ENCODE measurements at places on chromosomes 13 and 19.

- DNase-seq = no peak
These were observed 6.8 kb upstream of the ZNF765 start for GRCh38 chr19:53388168-53388567.

DNA sequence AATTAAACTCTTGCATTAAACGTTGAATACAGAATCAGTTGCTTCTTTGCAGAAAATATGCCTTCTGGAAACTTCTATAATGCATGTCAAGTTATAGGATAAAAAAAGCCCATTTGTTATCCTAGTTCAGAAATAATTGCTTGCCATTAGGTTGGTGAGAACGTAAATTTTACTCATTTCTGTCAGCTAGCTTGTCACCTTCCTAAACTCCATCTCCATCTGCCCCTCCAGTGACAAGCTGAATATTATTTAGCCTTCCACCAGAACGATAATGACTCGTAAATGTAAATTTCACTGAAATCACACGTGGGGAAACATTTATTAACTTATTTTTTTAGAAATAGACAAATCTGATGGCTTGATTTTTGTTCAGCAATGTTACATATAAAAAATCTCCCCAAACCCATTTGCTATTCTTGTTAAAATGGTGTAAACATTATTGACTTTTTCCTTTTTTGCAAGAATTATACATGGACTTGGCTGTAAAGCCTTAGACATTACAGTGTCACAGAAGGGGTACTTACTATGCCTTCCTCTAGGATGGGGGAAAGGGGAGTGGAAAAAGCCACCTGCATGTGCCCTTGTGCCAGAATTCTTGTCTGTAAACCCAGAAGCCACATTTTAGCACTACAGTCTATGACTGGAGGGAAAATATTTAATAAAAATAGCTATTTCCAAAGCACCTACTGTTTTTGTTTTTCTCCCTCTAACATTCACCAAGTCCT, 326.8 kb downstream of the OXGR1 start:
- no peak for DNase-seq

DNA sequence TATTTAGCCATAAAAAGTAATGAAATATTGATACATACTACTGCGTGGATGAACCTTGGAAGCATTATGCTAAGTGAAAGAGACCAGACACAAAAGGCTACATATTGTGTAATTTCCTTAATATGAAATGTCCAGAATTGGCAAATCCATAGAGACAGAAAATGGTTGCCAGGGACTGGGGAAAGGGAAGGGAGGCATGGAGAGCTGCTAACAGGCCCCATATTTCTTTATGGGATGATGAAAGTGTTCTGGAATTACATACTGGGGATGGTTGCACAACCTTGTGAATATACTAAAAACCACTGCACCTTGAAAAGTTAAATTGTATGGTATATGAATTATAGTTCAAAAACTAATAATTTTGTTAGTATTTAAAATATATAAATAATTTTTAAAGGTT, 3.6 kb downstream of the IFT88 start:
- DNase-seq = no peak

DNA sequence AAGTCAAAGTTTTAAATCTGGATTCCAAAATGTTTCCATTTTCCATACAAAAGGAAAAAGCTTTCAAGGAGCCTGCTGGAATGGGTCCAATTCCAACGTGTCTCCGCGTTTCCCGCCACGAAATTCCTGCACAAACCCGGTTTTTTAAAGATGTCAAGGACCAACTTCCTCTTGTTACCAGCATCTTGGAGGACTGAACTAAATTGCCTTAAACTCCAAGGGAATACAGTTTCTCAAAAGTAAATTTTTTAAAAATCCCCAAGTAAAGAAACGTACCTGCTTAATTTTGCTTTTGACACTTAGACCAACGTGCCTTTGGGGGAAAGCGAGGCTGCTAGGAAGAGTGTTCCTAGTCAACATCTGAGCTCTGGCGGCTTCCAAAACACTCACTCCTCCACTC, 12.3 kb upstream of the SOX1 start:
- no peak for DNase-seq

GRCh38 chr13:40671956-40672764, 5.7 kb upstream of the FOXO1 start:
- DNase-seq = no peak

DNA sequence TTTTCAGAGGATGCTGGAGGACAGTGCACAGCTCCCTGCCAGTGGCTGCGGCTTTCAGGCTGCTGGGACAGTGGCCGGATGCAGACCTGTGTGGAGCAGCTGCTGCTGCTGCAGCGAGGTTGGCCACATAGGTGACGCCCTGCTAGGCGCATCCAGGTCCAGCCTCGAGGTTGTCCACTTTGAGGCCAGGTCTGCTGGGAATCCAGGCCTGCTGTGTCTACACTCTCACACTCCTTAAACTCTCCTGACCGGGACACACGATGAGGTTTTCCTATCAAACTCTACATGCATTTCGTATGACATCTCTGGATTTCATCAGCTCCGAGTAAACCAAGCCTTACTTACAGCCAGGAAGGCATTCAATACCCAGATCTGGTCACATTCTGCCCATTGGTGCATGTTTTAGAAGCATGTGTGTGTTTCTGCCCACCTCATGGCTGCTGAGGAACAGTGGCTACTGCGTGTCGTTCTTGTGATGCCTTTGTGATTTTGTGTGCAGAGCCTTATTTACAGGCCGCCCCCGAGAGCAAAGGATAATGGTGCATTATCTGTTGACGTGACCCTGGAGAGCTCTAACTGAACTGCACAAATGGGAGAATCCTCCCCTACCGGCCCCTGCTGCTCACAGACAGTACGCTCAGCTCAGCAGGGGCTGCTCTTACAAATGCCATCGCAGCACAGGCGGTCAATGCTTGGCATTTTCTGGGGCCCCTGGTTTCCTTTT, 12.3 kb upstream of the MCF2L start:
- DNase-seq = no peak

DNA sequence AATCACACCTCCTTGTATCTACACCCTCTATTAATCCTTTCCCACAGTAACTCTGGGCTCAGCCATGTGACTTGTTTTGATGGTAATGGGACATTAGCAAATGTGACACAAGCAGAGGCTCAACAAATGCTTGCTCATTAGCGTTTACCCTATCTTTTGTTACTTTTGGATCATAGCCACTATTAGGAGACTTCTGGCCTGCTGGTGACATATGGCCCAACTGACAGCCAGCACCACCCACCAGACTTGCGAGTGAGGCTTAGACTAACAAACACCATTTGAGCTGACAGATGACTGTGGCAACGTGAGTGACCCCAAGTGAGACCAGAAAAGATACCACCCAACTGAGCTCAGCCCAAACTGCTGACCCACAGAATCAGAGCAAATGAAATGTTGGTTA, 154.1 kb downstream of the OLFM4 start:
- DNase-seq = no peak

- no peak for DNase-seq
These were observed 41.2 kb downstream of the ABCC4 start for GRCh38 chr13:95260031-95260525.

GRCh38 chr19:29651622-29652394, 13.5 kb upstream of the PLEKHF1 start:
- DNase-seq = no peak

- no peak for DNase-seq
These were observed 5.5 kb downstream of the SLC15A1 start for GRCh38 chr13:98746968-98747367.

DNA sequence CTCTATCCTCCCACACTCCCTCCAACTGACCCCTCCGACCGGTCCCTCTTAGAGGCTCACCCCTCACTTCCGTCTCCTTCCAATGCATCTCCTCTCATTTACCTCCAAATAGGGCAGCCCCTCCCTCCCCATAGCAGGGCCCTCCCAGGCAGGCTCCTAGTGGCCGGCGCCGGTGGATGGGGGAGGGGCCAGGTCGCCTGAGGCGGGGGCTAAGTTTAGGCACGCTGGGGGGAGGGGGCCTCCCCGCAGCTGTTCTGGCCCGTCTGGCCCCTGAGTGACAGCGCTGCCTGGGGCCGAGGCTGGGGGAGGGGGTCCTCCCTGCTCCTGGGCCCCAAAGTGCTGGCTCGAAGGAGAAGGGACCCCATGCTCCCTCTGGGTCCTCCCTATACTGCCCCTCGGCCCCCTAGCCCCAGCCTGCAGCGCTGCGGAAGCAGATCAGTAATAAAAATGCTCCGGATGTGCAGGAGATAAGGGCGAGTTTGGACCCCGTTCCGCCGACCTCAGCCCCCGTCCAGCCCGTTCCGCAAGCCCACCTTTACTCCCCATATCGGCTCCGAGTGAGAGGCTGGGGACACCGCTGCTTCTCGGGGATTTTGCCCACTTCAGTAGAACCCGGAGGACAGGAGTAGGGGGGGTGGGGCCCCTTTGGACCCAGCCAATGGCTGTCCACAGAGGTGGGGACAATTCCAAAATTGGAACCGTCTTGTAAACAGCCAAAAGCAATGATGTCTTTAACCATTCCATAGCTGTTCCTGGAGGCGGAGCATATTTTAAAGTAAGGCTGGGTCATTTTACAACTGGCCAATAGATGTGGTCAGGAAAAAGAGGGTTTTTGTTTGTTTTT, 4.0 kb downstream of the RTN2 start:
- DNase-seq = peak; percentile 85

- DNase-seq = no peak
These were observed 1.4 kb downstream of the PLIN4 start for GRCh38 chr19:4516939-4517300.

DNA sequence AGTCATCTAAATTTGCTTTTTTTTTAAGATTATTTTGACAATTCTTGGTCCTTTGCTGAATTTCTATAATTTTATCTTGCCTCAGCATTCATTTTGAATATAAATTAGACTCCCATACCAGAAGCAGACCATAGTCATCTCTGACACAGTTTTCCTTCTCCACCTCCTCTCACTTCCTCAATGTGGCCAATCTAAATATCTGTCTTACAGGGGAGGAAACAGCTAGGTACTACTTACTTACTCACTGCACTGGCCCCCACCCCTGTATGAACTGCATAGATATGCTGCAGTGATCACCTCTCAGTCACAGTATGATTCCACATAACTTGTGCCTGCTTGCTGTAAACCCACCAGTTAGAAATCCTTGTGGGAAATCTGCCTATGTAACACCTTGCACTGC, 665.6 kb downstream of the FGF9 start:
- DNase-seq = no peak

- peak; percentile 72 for DNase-seq
These were observed 13.5 kb upstream of the TPM4 start for GRCh38 chr19:16062789-16063188.

DNA sequence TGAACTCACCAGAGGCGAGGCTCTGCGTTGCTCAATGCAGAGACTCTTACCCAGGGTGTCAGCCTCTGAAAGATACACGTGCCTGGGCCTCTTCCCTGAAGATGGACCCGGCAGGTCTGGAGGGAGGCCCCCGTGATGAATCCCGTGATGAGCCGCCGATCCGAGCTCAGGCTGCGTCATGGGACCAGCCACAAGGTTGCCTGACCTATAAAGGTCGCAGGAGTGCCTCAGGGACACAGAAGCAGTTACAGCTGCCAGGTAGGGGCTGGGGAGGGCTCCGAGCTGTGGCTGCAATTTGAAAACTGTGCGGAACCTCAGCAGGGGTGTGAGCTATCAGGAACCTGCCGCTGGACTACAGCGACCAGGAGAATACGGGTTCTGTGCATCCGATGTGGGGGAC, 10.5 kb upstream of the ATP11A start:
- DNase-seq = no peak

DNA sequence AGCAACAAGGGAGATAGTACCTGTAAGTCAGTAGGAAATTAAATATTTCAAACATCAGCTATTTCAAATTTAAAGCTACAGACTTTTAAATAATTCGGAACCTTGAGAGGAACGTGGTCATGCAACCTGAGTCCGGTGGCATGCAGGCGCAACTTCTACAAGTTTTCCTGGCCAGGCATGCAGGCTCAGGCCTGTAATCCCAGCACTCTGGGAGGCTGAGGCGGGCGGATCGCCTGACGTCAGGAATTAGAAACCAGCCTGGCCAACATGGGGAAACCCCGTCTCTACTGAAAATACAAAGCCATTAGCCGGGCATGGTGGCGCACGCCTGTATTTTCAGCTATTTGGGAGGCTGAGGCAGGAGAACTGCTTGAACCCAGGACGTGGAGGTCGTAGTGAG, 2.2 kb upstream of the ZNF701 start:
- no peak for DNase-seq

DNA sequence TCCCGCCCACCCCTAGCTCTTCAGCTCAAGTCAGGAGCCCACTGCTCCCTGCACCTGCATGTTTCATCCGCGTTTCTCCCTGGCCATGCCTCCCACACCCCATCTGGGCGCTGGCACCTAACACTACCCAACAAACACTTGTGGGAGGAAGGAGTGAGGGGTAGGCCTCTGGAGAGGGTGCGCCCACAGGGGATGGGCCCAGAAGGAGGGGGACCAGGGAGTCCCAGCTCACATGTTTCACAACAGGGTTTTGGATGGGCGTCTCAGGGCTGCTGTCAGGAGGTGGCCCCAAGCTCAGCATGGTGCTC, 12.1 kb upstream of the TMEM86B start:
- DNase-seq = no peak

GRCh38 chr13:84821261-84821660, 939.0 kb upstream of the SLITRK1 start:
- no peak for DNase-seq

- DNase-seq = no peak
These were observed 16.4 kb upstream of the IGFL1 start for GRCh38 chr19:46213156-46213555.

DNA sequence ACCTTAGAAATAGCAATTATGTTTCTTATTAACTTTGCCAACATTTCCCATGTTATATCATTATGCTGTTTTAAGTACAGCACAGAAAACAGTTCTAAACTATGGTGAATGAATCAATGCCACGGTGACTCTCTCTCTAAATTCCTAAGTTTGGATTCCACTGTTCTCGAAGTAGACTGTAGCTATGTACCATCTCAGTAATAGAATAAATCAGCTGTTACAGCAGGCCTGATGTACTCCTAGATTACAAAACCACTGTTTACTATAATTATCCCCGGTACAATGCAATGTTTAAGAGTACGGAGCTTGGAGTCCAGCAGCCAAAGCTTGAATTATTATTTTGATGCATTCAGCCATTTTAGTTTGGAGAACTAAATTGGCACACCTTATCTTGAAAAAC, 476.3 kb upstream of the SLITRK1 start:
- DNase-seq = no peak

All from stomach (tissue), 19 donors.